ENCODE measurements at places on chromosomes 13 and 19.
A peak's percentile ranks its signal among the peaks of the same experiment; 100 is the strongest.

- no peak for DNase-seq
These were observed 454.8 kb downstream of the DACH1 start for GRCh38 chr13:71412231-71412630.

- no peak for DNase-seq
These were observed 21.5 kb upstream of the SERPINE3 start for GRCh38 chr13:51318015-51318414.

GRCh38 chr13:58434943-58435342 is 803.4 kb downstream of the PCDH17 start:
- no peak for DNase-seq

- DNase-seq: no peak
These were observed 16.6 kb downstream of the CKM start for GRCh38 chr19:45306040-45306439.

- no peak for DNase-seq
These were observed 45.7 kb downstream of the PLPP2 start for GRCh38 chr19:245457-245856.

DNA sequence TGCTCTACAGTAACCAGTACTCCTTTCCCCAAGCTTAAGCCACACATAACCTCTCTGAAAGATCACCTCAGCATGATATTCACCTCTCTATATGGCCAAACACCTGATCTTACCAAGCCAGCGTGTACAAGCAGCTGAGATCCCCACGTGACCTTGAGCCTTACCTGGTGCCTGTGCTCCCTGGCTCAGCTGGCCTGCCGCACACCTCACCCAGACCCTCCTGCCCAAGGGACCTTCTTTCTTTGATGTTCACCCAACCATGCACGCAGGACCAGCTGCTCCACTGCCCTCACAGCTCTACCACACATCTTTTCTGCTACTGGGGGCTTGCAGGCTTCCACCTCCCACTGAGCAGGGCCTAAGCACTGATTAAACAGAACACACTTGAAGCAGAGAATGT is 9.0 kb downstream of the DHRS12 start:
- DNase-seq: no peak

DNA sequence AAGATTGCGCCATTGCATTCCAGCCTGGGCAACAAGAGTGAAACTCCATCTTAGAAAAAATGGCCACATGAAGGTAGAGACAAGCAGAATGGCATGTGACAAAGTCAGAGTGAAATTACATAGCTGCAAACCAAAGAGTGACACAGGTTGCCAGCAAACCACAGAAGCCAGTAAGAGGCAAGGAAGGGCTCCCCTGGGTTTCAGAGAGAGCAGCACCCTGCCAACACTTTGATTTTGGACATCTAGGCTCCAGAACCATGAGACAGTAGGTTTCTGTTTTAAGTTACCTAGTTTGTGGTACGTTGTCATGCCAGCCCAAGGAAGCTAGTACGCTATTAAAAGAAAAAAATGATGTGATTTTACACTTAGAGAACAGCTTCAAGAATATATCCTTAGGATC is 1.9 kb downstream of the NLRP4 start:
- DNase-seq: no peak

DNA sequence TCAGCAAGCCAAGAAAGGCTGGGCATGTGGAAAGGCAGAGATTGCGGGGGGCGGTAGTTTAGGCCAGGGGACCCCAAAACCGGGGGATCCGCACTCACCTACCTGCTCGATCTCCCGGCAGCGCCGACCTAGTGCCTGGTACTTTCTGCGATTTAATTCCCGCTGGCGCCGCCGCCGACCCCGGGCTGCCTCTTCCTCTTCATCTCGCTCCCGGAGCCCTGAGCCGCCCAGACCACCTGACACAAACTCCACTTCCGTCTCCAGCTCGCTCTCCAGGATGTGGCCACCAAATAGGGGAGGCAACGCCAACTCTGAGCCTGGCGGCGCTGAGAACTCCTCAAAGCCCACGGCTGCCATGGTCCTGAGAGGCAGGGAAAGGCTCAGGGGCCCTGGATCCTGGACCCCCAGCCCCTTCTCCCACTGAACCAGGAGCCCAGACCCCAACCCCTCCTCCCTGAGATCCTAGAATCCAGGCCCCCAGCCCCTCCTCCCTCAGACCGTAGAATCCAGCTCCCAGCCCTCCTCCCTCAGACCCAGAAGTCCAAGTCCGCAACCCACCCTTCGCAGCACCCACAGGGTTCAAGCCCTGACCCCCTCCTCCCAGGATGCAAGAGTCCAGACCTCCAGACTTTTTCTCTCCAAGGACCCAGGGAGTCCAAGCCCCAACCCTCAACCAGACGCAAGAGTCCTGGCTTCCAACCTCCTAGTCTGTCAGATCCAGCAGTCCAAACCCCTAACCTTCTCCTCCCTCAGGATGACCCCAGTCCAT is 933 bp downstream of the TFPT start:
- DNase-seq: no peak

- DNase-seq: no peak
These were observed 165.3 kb downstream of the LMO7 start for GRCh38 chr13:75801388-75801945.

- DNase-seq: peak; percentile 75
These were observed at the start of gene PGPEP1 for GRCh38 chr19:18340190-18340989. Gene PGPEP1, plus strand, starts transcription at chr19:18340598. Its CDS starts 84 bp downstream, at chr19:18340682.

GRCh38 chr13:113447596-113447995 is 5.7 kb downstream of the ADPRHL1 start:
- no peak for DNase-seq

GRCh38 chr13:98541701-98542203 is 35.2 kb downstream of the STK24 start:
- DNase-seq: no peak

GRCh38 chr19:33177417-33177979 is 16.6 kb upstream of the LRP3 start:
- no peak for DNase-seq

DNA sequence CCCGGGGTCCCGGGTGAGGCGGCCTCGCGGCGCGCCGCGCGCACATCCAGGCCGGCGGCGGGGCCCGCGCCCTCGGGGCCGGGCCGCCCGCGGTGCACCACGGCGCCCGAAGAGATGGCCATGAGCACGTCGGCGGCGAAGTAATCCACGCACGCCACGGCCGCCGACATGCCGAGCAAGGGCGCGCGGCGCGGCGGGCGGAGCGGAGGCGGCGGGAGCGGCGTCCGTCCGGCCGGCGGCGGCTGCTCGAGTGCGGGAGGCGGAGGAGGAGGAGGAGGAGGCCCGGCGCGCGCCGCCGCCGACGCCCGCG is at the start of gene KLF16:
TSS of gene KLF16 (minus strand) at position 252 of the 310 bp plus-strand sequence. CDS start at position 170, 82 bp downstream.
- no peak for DNase-seq

GRCh38 chr13:35501661-35502235 is 25.3 kb upstream of the MAB21L1 start:
- DNase-seq: no peak

GRCh38 chr13:40197049-40197448 is 469.4 kb downstream of the FOXO1 start:
- DNase-seq: no peak

- no peak for DNase-seq
These were observed 12.9 kb upstream of the CCDC169 start for GRCh38 chr13:36310417-36311108.

GRCh38 chr19:19628501-19629134 is 598 bp upstream of the LPAR2 start:
- DNase-seq: no peak

GRCh38 chr19:17539238-17540117 is 16.0 kb upstream of the COLGALT1 start:
- DNase-seq: peak; percentile 92

- DNase-seq: no peak
These were observed 15.0 kb upstream of the CCNA1 start for GRCh38 chr13:36417331-36417730.

DNA sequence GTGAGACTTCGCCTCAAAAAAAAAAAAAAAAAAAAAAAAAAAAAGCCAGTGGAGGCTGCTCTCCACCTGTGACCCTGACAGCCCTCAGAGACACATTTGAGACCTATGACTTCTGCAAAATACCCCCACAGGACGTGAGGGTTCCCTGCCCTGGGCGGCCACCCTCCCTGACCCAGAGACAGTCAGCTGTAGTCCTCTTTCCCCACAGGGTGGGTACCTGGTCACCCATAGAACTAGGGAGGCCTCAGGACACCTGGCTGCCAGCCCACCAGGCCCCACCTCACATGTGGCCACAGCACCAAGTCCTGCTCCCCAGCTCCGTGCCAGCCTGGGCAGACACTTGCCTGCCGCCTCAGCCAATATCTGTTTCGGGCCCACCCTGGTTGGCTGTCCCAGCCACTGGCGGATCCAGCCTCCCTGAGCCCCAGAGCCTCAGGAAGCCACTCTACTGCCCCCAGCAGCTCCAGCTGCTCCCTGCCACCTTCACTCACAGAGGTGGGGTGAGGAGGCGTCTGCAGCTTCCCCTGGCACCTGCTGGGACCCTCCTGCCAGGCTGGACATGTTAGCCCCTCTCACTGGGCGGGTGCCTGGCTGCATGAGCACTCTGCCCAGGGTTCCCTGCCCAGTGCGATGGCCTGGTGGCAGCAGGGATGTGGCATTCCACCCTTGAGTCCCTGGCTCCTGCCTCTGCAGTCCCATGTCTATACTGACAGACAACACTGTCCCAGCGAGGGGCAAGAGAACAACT is 6.9 kb downstream of the MKNK2 start:
- peak; percentile 40 for DNase-seq

- peak; percentile 57 for DNase-seq
These were observed at the start of gene DZIP1 for GRCh38 chr13:95644601-95645052. Gene DZIP1, minus strand, starts transcription at chr13:95644706. Its CDS starts 2,677 bp downstream, at chr13:95642029.

DNA sequence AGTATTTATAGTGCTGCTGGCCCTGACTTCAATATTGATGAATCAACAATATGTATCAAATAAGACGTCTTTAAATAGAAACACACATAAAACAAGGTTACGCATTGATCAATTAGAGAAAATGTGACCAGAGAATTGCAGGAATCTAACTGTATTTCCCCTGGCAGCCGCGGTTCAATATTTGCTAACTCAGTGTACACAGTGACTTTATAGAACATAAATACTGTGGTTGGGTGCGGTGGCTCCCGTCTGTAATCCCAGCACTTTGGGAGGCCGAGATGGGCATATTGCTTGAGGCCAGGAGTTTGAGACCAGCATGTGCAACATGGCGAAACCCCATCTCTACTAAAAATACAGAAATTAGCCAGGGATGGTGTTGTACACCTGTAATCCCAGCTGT is 22.8 kb upstream of the UPF3A start:
- no peak for DNase-seq

DNA sequence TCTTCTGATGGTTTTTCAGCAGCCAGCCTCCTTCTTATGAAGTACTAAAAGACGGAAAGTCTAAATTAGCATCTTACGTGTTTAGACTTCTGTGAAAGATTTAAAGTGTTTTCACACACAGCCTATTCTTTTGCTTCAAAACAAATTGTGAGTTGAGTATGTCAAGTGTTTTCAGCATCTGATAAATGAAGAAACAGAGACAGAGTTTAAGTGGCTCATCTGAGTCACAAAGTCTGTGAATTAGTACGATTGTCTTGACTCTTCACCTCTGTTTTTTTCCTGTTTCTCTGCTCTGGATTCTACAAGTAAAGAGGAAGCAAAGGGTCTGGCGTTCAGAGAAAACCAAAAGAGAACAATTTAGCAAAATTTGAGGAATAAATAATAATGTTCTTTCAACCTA is 116.4 kb downstream of the FRY start:
- DNase-seq: no peak

GRCh38 chr13:33184112-33184490 is 101.5 kb downstream of the STARD13 start:
- no peak for DNase-seq

GRCh38 chr13:40340368-40341095 is 325.9 kb downstream of the FOXO1 start:
- DNase-seq: no peak

GRCh38 chr13:110354123-110354627 is 47.1 kb downstream of the COL4A2 start:
- DNase-seq: no peak

- DNase-seq: no peak
These were observed 279.9 kb downstream of the FOXO1 start for GRCh38 chr13:40386586-40386985.

DNA sequence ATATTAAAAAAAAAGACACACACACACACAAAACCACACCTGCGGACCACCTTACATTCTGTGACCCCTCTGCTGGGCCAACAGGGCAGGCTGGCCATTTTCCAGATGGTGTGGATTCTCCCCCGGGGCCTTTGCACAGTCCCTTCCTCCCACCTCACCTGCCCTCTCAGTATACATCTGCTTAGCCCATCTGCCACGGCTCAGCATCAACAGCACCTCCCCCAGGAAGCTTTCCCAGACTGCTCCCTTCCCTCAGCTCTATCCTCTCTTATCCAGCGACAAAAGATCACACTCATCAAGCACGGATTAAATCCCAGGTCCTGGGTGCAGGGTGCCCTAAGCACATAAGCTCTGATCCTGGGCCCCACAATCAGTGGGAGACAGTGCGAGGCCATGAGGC is 4.5 kb downstream of the ZNF787 start:
- no peak for DNase-seq

DNA sequence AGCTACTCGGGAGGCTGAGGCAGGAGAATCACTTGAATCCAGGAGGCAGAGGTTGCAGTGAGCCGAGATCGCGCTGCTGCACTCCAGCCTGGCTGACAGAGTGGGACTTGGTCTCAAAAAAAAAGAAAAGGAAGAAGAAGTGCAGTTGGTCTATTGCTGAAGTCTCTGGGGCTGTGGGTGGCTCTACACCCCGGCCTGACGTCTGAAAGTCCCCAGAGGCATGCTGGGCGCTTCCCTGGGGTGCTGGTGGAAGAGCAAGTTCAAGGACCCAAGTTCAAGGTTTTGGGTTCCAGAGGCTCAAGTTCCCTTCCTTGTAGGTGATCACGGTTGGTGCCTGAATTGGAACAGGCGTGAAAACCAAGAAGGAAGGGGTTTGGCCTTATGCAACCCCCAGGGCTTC is 3.8 kb downstream of the HCN2 start:
- no peak for DNase-seq

DNA sequence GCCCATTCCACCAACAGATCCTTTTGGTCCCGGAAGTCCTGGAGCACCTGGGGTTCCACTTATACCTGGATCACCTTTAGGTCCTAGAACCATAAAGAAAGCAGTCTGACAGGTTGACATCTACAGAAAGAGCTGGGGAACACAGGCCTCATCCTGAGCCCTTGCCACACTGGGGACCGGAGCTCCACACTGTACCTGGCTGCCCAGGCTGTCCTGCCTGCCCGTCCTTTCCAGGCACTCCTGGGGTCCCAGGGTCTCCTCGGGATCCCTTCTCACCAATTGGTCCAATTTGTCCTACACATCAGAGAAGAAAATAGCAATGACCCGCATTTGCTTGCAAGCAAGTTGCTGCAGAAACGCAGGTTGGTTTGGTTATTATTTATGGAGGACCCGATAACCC is 130.5 kb downstream of the COL4A1 start:
- no peak for DNase-seq

GRCh38 chr13:27967736-27968315 is 1.3 kb downstream of the CDX2 start:
- DNase-seq: no peak

- peak; percentile 69 for DNase-seq
These were observed 1.9 kb downstream of the FOXO1 start for GRCh38 chr13:40664350-40665125.

- no peak for DNase-seq
These were observed 52.2 kb upstream of the RANBP3 start for GRCh38 chr19:6030214-6030507.
